ENCODE measurements at places on chromosomes 4 and X. TPM values are rescaled to one million over a fixed set of nuclear protein-coding genes. Genes with fewer than 3 reads are reported as not detected.

The RAB9B gene
- 0.23 TPM for total RNA-seq

The MAP7D2 gene
- 0.62 TPM for total RNA-seq

The CXCL8 gene
- total RNA-seq, result 11.3 TPM

The TLR10 gene
- total RNA-seq, result not detected

The EVC2 gene
- 8.0 TPM for total RNA-seq

The CSAG3 gene
- not detected for total RNA-seq

The SPACA5 gene
- total RNA-seq, result not detected

The CYSLTR1 gene
- total RNA-seq, result not detected

The MAGEA2B gene
- not detected for total RNA-seq

The OTC gene
- total RNA-seq, result not detected

The NPNT gene
- total RNA-seq, result 0.62 TPM

The XAGE1A gene
- not detected for total RNA-seq

The ADGRG4 gene
- not detected for total RNA-seq
